Stimulated activated CD4-positive, alpha-beta T cell treated with anti-CD3 and anti-CD28 coated beads, Interleukin-1b, Interleukin-23, amount 100 ng/mL, for 1 hour (primary cell): ENCODE measurements at places on chromosomes 11 and 22.
A peak's percentile ranks its signal among the peaks of the same experiment; 100 is the strongest.

- DNase-seq, result no peak
Measured at GRCh38 chr11:117189191-117189940, 9.8 kb upstream of the TAGLN start.

DNA sequence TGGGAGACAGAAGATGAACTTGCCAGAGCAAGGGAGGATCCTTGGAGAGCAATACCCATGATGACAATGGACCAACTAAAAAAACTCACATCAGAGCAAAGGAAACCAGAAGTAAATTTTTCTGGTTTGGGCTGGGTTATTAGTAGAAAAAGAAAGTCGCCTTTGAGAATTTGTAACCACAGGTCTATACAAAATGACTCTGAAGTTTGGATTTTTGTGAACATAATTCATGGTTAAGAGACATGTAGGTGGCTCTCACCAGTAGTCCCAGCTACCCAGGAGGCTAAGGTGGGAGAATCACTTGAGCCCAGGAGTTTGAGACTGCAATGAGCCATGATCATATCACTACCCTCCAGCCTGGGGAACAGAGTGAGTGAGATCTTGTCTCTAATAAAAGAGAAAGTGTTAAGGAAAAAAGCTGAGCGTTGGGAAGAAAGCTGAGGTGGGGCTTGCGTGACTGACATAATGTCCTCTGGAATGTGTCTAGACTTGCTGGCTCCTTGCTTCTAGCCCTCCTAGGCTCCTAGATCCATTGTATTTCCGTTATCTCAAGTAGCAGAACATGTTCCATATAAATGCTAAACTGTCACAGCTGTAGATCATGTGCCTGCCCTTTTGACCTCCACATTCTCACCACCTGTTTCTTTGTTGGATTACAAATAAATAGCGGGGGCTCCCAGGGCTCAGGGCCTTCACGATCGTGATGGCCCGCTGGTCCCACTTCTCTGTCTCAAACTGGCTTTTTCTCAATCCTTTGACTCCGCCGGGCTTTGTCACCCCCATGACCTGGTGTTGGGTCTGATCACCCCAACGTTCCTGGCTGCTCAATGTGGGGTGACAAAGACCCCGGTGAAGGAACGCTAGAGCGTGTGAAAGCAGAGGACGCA lies 56.2 kb upstream of the SC5D start:
- no peak for DNase-seq

DNA sequence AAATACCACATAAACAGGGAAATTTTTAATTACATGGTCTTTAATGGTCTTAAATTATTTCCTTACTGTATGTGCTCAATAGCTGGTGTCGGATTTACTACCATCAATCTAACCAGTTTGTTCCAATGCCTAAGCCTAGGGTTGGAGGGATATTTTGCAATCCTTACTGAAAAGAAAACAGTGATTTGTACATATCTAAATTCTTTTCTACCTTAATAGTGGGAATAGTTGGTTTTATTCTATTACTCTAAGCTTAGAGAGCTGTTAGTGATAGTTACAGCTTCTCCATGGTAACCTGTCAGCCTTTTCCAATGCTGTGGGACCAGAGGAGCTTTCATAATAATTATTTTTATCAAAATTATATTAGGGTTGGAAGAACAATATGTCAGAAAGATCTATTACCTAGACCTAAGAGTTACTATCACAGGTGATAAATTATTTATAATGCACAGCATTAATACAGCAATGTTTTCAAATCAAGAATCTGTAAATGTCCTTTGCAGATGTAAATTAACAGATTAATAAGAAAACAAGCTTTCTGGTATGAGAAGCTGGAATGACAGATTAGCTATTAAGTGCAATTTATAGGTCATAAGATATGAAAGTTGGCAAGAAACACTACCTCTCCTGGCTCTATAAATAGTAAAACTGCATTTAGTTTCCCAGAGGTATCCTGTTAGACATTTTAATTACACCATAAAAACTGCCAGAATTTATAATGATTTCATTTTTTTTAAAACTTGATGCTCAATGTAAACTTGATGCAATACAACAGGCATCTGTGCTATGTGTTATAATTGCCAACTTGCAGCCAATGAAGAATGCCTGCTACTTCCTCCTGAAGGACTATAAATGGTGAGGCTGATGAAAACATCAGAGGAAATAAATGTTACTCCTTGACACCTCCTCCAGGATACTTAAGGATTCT lies 262.0 kb upstream of the PITPNB start:
- DNase-seq, result no peak

DNA sequence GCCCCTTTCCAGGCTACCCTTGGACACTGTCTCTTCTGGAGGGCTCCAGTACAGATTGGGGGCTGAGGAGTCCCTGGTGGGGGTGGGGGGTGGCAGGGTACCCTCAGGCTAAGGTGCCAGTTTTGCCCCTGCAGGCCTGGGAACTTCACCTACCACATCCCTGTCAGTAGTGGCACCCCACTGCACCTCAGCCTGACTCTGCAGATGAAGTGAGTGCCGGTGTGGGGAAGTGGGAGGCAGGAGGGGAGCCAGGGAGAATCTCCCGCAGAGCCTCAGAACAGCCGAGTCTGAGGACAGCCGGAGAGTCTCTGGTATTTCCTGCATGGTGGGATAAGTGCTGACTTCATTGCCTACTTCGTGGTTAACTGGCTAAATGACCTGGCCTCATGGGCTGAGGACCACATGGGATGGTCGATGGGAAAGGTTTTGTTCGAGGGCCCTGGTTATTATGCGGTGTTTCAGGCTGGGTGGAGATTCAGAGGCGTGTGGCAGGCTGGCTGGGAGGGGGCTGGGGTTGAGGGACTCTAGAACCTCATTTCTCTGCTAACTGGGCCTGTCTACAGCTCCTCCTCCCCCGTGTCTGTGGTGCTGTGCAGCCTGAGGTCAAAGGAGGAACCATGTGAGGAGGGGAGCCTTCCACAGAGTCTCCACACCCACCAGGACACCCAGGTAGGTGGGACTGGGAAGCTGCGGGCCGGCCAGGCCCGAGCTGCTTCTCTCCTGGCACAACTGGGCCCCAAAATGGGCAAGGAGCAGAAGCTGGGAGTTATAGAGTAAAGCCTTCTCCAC lies 8.5 kb downstream of the TMEM258 start:
- DNase-seq, result no peak

GRCh38 chr22:45337536-45337935 lies 27.8 kb downstream of the FAM118A start:
- no peak for DNase-seq

DNA sequence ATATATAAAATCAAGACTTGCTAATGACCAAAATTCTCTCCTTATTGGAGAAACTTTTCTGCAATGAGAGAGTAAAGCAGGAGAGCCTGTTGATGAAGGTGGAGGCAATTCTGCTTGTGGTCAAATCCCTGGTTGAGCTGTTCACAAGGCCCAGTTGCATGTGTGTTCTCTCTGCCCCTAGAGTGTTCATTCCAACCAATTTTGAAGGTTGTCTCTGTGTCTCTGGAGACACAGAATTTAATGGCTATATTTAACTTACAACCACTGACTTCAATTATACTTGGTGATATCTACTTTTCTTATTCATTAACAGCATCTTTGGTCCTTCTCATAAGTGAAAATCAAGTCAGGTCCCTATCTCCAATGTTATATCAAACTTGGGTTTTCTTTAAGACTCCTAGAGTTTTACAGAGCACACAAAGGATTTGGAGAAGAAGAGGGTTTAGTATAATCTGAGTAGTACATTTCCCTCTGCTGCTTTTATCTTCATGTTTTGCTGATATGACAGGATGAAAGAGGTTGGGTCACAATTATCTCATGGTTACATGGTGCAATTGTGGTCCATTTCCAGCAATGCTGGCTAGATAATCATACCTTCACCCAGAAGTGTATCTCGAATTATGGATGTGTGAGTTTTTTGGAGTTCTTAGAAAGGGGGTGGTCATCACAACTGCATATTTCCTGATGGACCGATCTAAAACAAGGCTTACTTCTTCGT lies 4.0 kb downstream of the OOSP4A start:
- DNase-seq, result no peak

GRCh38 chr11:118916842-118917388 lies 8.8 kb downstream of the BCL9L start:
- DNase-seq, result no peak

GRCh38 chr11:57568330-57568766 lies 876 bp upstream of the UBE2L6 start:
- peak; percentile 66 for DNase-seq

GRCh38 chr11:383431-383830 lies 10.6 kb upstream of the PKP3 start:
- no peak for DNase-seq

DNA sequence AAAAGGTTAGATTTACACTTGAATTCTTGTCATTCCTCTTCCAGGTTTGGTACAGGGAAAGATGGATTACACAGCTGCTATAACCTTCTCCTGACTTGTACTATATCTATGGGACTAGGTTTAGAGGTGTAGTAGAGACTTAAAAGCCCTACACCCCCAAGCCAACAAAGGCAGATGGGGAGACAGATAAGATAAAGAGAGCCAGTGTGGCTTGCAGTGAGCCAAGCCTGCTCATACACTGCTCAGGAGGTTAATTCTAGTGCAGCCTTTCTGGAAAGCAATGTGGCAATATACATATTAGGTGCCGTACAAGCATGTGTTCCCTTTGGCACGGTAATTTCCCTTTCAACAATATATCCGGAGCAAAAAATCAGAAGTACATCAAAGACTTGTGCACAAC lies 10.8 kb downstream of the SIK3 start:
- no peak for DNase-seq
